ENCODE measurements at places on chromosomes 6 and 20.

DNA sequence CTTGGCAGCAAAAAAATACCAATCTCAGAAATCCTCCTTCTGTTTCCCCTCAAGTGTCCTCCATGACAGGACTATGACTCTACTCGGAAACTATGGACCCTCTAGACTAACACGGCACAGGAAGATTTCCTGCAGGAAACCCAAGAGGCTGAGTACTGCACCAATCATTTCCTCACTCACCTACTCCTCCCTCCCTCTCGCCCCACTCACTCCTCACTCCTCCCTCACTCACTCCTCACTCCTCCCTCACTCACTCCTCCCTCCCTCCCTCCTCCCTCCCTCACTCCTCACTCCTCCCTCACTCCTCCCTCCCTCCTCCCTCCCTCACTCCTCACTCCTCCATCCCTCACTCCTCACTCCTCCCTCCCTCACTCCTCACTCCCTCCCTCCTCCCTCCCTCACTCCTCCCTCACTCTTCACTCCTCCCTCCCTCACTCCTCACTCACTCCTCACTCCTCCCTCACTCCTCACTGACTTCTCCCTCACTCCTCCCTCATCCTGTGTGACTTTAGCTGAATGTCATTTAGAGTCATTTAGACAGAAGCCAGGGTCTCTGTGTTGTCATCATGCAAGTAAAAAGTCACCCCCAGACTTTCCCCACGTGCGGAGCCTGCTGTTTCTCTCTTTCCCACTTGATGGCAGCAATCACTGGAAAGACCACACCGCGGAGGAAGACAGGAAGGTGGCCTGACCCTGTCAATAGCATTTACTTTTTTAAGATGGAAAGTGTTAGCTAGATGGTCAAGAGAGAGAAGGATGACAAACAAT lies 226.8 kb upstream of the PDE10A start:
- DNase-seq, result peak; percentile 42

DNA sequence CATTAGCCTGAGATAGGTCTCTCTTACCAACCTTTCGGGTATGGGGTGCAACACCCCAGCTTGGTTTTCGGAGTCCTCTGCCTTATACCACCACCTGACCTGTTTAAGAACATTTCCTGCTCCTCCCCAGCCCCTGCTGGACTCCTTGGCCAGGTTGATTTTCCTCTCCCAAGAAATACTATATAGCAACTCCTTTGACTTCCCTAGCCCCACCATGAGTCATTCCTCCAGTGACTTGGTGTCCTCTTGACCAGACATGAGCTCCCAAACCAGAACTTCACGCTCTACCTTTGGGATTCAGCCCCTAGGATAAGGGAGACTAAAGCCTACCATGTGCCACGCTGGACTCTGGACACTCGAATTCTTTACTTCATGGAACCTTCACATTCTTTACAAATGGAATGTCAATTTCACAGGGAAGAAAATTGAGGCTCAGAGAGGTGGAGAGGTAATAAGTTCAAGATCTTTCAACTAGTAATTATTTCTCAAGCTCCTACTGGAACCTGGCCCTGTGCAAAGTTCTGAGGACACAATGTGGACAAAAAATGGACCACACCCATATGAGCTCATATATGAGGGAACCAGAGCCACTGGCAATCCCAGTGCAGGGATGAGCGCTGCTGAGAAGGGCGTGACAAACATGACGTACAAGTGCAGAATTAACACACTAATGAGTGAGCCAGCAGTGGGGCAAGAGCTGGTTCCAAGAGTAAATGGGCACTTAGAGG lies 48.2 kb downstream of the SIRPA start:
- no peak for DNase-seq

- no peak for DNase-seq
Measured at GRCh38 chr20:32751702-32752457, 8.6 kb upstream of the COMMD7 start.

- no peak for DNase-seq
Measured at GRCh38 chr6:6319952-6320811, at the start of gene F13A1. Gene F13A1 (minus strand): TSS chr6:6320662. CDS start chr6:6318664, 1,998 bp downstream.

GRCh38 chr6:112307707-112308106 lies 39.4 kb upstream of the RFPL4B start:
- no peak for DNase-seq

DNA sequence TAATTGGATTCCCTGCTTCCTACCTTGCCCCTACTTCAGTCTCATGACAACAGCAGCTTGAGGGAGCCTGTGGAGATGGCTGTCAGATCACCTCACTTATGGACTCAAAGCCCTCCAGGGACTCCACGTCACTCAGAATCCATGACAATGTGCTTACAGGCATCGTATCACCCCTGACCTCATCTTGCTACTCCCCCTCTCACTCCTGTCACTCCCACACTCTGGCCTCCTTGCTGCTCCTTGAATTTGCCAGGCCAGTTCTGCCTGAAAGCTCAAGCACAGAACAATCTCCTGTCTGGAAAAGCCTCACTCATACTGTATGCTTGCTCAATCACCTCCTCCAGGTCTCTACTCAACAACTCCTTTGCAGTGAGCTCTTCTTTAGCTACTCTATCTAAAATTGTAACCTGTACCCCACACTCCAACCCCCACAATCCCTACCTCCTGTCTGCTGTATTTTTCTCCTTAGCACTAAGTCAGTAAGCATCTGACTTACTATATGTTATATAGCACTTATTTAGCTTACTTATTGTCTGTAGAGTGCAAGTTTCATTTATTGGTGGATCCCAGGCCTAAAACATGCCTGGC lies 10.7 kb upstream of the GSTA4 start:
- DNase-seq, result no peak

- peak; percentile 62 for DNase-seq
Measured at GRCh38 chr6:145735356-145736165, at the start of gene EPM2A. Gene EPM2A (minus strand): TSS chr6:145735520. CDS start chr6:145735498, 22 bp downstream.

- DNase-seq, result no peak
Measured at GRCh38 chr6:22024973-22025467, 271.8 kb downstream of the PRL start.

All from neuronal stem cell (in vitro differentiated cells).